ENCODE measurements at places on chromosomes 11 and 22. TPM values are rescaled to one million over a fixed set of nuclear protein-coding genes. Genes with fewer than 3 reads are reported as not detected.

Gene MMP11
- 22.3 TPM for total RNA-seq

DNA sequence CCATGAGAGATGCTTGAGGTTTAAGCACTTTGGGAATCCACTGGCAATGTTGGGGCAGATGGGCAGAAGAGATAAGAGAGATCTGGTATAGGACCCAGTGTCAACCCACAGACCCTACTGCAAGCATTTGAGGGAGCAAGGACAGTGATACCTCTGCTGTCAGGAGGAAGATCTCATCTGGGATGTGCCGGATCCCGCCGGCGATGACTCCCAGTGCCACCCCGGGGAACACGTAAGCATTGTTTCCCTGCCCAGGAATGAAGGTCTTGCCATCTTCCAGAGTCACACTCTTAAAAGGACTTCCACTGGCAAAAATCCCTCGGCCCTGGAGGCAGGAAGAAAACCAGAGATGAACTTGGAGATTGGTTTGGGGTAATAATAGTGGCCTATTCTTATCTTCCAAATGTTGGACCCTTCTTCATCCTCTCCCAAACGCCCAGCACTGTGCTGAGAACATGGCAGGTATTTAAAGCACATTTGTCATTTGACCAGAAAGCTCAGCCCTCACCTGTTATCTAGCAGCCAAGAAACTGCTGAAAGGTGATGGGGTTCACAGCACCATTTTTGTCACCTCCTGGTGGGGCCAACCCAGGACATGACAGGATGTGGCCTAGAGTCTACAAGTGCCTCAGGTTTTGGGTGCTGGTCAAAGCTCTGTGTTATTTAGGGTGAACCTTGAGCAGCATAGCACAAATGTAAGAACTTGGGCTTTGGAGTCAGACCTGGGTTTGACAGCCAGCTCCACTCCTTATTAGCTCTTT lies 71.7 kb downstream of the CCDC81 start:
- no peak for DNase-seq

- no peak for DNase-seq
Observed at GRCh38 chr11:91823252-91823830, 401.3 kb upstream of the FAT3 start.

GRCh38 chr22:45413013-45413367 lies 409 bp downstream of the SMC1B start:
- DNase-seq: no peak

GRCh38 chr11:56846631-56847576 lies 98.4 kb upstream of the OR9G4 start:
- no peak for DNase-seq

GRCh38 chr11:46427364-46427763 lies 35.8 kb upstream of the CHRM4 start:
- DNase-seq: no peak

DNA sequence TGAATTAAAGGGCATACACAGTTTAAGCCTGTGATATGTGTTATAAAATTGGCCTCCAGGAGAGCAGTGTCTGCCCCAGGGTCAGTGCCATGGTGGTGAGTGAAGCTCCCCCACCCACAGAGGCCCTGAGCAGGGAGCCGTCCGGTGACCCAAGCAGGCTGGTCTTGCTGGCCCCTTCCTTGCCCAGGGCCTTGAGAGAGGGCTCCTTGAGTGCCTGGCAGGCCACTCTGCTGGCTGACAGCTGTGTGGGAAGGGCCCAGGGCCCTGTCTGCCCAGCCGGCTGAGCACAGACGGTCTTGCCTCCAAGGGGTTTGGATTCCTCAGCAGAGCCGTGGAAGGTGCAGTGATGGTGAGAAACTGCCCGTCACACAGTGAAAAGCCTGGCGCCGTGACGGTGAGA lies 25.9 kb downstream of the PTDSS2 start:
- DNase-seq: no peak

Gene RCN1
- 118 TPM for total RNA-seq

Gene EXPH5
- total RNA-seq: 6.8 TPM

- no peak for DNase-seq
Observed at GRCh38 chr11:63892228-63892627, 24.7 kb downstream of the RCOR2 start.

DNA sequence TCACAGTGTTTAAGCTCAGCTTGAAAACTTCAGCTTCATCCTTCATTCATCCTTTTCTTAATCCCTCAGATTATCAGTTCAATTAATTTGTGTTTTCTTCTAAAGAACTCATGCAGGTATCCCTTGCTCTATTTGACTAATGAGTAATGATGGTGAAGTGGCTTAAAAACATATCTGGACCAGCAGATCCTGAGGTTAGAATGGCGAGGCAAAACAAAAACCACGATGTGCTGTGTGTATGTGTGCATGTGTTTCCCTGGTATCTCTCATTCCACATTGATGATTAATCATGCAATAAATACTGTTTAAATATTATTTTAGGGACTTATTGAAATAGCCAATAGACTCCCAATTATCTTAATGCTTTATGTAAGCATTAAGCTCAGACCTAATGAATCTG lies 437.0 kb downstream of the DYNC2H1 start:
- no peak for DNase-seq

GRCh38 chr11:45676522-45677095 lies 11.2 kb upstream of the CHST1 start:
- DNase-seq: no peak

- DNase-seq: peak; percentile 77
Observed at GRCh38 chr11:35035894-35036408, 103.0 kb upstream of the CD44 start.

GRCh38 chr11:4577761-4578160 lies 3.8 kb upstream of the OR52I2 start:
- no peak for DNase-seq

DNA sequence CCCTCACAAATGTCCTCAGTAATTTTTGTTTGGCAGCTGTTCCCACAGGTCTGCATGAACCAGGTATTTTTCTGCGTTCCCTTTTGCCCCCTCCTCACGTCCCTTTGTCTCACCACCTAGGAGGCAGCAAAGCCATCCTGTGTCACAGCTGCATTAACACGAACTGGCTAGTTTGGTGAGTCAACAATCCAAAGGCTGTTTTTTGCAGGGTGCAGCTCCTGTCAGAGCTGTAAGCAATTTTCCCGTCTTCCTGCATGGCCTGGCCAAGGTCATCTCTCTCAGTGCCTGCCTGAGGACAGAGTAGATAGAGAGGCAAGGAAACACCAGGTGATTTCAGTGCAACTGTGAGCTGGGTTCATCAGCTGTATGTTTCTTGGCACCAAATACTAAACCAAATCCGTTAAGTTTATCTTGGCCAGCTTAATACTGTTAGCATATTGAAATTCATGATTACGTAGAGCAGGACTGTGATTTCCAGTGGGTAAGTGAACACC lies 20.6 kb upstream of the VSIG10L2 start:
- no peak for DNase-seq

DNA sequence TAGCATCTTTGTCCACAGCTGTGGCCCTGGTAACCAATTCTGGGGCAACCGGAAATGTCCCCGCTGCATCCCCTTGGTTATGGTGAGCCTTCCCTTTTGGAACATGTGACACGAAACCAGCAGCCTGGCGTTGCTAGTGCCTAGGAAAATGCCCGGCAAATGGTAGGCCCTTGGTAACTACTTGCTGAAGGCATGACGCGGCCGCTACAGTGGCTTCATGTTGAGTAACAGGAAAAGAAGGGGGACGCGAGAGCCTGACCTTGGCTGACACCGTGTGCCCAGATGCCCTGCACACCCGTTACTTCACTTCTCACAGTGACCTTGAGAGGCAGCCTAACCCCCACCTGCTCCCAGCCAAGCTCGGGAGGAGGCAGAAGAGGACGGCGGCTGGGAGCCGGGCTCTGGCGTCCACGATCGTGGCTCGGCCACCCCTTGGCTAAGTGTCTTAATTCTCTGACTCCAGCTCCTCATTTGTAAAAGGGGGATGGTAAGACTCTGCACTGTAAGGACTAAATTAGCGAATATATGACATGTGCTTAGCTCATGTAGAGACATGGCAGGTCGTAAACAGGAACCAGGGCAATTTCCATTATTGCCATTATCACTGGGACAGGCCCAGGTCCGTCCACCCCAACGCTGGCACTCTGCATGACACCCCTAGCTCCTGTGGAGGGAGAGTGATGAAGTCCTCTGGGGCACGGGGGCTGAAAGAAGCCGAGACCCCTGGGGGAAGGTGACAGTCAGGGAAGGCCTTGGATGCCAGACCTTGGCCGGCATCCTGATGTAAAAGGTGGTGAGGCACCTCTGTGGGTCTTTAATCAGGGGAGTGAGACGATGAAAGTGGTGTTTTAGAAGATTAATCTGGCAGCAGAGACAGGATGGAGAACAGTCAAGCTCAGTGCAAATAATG lies 18.9 kb downstream of the IFT27 start:
- no peak for DNase-seq

DNA sequence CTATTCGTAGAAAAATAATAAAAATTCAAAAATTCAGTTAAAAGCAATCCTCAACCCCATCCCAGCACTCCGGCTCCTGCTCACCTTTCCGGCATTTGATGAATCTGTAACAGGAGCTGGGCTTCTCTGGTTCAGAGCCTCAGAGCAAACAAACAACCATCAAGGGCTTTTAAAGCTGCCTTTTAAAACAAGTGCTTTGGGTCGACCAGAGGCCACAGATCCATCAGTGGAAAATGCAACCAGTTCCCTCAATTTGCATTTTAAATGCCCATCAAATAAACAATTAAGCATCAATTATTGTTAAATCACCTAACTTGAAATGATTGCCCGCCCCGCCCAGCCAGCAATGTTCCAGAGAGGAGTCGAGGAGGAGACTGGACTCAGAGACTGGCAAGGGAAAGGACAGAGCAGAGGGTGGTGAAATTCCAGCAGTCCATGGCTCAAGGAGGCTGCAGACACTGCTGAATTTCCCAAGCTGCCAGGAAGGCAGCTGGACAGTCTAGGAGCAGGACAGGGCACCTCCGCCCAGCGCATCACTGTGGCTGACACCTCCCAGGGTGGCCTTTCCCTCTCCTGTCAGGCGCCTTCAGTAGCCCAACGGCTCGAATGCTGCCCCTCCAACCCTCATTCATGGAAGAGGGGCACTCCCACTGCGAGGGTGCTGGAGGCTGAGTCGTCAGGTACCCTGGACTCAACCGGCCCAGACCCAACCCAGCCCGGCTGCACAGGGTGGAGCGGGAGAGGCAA lies 7.5 kb downstream of the FXYD6 start:
- no peak for DNase-seq

- no peak for DNase-seq
Observed at GRCh38 chr11:62930157-62930556, 9.0 kb upstream of the CHRM1 start.

DNA sequence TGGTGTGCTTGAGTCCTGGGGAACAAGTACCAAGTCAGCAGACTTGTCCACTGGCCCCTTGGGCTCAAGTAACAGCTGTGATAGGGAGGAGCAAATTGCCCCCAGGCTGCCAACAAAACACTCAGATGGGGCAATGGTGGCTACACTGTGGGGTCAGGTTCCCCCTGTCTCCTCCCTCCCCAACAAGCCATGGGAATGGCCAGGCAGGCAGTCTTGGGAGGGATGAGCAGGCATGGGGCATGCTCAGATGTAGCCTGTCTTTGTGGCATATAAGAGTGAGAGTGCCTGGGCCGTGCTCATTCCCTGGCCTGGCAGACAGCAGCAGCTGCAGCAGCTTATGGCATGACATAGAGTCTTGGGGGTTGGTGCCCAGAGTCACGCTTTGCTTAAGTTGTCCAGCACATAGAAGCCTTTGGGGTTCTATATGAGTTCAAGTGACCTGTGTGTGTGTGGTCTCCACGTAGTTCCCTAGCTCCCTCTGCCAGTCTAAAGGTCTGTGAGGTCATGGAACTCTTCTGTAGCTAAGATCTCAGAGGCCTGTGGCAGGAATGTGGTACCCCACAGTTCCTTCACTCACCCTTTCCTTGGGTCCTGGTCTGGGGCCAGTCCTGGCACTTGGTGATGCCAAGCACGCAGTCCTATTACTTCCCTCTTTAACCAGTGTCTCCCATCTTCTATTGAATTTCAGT lies 44.7 kb downstream of the BIRC2 start:
- no peak for DNase-seq

Gene GLB1L2
- total RNA-seq: 14.7 TPM

Gene C11orf87
- total RNA-seq: not detected

DNA sequence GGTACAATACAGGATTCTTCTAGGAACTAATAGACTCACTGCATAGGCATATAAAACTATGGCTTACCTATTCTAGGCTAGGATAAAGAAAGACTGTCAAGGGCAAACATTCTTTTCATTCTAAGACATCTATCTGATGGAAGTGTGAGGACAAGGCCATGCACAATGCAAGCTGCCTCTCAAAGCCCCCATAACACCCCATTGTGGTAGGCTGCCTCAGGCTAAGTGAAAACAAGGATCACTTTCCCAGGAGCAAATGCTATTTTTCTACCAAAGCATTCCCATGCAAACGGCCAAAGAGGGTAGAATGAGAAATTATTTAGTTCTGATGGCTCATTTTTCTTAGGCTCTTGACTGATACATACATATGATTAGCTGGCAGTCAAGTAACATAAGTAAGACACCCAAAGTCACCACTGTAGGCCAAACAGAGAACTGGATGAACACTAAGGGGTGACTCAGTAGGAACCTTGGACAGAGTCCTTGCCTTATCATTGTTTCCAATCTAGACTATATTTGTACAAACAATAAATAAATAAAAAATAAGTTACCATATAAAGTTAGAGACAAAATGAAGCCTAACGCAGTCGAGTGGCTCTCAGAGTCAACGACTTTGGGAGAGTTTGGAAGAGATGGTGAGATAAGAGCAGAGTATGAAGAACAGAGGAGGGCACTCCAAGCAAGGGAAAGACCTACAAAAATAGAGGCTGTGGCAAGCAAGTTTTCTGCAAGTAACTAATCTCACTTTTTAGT lies 303.6 kb downstream of the SBF2 start:
- DNase-seq: no peak

DNA sequence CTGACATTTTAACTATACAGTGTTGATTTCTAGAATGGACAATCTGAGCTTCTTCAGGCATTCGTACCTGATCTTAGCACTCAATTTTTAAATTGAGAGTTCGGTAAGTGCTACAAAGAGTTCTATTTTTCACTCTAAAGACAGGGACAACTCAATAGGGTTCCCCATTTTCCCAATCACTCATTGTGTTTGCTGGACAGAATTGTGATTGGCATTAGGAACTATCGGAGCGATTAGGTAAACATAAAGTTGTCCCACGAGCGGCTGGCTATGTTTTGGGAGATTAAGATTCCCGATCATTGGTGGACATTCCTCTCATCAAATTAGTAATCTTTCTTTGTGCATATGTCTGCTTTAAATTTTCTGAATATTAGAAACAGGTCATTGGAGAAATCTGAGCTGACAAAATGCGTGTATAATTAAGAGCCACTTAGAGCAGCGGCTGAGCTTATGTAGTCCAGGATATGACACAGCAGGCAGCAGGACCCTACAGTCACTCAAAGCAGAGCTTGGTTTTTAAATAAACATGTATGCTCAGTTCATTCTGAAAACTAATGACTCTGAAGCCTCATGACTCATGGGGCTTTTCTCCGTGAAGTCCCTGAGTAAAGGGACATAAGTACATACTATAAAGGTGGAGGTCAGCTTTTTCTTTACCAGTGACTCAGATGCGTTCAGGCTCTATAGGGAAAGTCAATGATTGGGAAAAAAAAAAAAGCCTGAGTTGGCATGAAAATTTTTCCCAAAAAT lies 109.4 kb downstream of the GRIA4 start:
- DNase-seq: peak; percentile 91

- DNase-seq: no peak
Observed at GRCh38 chr11:2572491-2573239, 127.1 kb downstream of the KCNQ1OT1 start.

- no peak for DNase-seq
Observed at GRCh38 chr11:125312812-125313211, 148.3 kb downstream of the PKNOX2 start.

GRCh38 chr11:65338676-65339075 lies 5.0 kb downstream of the DPF2 start:
- DNase-seq: no peak

GRCh38 chr11:35324981-35325380 lies 94.4 kb downstream of the SLC1A2 start:
- DNase-seq: no peak

- no peak for DNase-seq
Observed at GRCh38 chr11:12841946-12842630, 167.0 kb upstream of the RASSF10 start.
